NCI-H2029 (cell line): ENCODE measurements at places on chromosomes 1 and 21.
A peak's percentile ranks its signal among the peaks of the same experiment; 100 is the strongest.

- no peak for DNase-seq
These were observed 109.3 kb downstream of the KAZN start for GRCh38 chr1:14707531-14708445.

GRCh38 chr1:179151908-179152682, 70.2 kb downstream of the TOR3A start:
- no peak for DNase-seq

DNA sequence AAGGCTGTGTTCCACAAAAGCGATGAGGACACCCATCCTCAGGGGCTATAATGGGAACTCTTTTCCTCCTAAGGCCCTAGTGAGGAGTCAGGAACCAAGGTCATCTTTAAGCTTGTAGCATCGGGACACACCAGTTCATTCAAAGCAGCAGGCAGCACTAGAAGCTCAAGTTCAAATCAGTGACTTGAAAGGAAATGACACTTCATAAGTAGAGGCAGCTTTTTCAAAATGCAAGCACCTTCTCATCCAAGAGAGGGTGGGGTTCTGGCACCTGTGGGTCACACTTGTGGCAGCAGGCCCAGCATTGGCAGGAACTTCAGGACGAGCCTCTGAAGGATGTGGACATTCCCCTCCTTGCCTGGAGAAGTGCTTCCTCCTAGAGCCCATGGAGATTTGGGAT, 496.3 kb downstream of the KIF26B start:
- no peak for DNase-seq

DNA sequence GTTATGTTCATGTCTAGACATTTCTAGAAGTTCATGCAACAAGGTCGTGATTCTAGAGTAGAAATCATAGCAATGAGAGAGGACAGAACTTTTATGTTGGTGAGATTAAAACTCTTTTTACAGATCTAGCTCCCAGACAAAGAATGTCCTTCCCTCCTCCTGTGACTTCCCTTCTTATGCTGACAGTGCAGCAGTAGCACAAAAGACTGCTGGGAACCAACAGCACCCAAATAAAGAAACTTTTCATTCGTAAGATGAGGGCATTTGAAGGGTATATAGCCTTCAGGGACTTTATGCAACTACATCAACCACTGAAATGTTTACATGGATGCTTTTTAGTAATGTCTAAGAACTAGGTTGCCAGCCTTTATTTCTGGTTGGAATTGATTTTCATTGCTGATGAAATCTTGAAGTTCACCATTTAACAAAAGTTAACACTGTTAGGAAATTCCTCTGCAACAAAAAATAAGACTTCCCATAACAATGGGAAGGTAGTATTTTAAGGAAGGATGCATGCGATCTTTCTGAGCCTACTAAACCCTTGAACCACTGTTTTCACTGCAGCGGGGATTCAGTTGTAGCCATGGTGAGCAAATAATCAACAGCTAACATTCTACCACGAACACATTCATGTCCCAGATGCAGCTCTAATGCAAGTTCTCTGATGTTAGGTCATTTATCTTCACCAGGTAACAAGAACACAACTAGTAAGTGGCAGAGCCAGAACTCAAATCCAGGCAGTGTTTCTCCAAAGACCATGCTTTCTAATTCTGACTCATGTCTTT, 672.8 kb downstream of the PTPRC start:
- DNase-seq: no peak

- no peak for DNase-seq
These were observed 3.4 kb upstream of the LAMB3 start for GRCh38 chr1:209655411-209656231.

- DNase-seq: no peak
These were observed 498.2 kb upstream of the C1orf87 start for GRCh38 chr1:60571811-60572210.

- no peak for DNase-seq
These were observed 286.3 kb upstream of the C1orf105 start for GRCh38 chr1:172134087-172134731.

DNA sequence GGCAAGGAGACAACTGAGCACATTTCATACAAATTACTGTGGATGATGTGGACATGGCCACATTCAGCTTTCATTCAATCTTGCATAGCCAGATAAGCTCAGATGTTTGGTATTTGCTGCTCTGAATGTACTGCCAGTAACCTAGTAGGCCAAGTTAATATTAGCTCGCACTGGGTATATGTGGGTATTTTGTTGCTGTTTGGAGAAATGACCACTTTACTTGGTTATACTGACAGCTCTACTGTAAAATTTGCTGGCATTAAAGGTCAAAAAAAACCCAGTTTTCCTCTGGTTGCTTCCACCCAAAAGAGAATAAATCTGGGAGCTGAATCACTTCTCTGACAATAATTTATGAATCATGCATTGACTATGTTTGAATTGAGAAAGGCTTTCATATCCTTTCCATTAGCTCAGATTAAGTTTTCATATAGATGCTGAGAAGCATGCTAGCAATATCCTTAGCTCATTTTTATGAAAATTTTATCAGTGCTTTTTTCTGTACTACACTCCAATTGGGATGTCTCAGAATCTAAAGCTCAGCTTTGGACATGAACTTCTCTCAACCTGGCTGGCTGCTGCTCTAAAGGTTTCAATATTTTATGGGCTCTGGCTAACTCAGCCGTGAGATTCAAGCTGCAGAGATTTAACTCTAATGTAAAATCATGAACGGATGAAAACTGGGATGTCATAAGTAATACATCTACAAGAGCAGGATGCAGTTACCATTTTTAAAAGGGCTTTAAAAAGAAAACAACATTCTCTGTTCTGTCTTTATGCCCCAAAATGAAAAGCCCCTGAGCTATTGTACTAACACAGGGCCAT, 330.0 kb downstream of the BARHL2 start:
- no peak for DNase-seq

DNA sequence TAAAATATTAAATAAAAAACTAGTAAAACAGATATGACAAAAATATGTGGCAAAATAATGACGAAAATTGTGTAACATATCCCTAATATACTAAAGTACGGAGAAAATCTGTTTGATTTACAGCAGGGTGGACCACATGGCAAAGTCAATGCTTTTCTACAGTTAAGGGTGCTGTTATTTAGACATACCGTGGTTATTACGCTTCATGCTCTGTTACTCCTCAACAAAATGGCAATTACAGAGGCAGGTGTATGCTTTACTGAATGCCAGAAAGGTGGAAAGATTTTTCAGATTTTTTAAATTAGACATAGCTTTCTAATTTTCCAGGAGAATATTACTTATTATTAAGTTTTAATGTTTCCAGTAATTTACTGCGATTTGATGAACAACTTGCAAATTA, 343.9 kb upstream of the DPYD start:
- DNase-seq: no peak

DNA sequence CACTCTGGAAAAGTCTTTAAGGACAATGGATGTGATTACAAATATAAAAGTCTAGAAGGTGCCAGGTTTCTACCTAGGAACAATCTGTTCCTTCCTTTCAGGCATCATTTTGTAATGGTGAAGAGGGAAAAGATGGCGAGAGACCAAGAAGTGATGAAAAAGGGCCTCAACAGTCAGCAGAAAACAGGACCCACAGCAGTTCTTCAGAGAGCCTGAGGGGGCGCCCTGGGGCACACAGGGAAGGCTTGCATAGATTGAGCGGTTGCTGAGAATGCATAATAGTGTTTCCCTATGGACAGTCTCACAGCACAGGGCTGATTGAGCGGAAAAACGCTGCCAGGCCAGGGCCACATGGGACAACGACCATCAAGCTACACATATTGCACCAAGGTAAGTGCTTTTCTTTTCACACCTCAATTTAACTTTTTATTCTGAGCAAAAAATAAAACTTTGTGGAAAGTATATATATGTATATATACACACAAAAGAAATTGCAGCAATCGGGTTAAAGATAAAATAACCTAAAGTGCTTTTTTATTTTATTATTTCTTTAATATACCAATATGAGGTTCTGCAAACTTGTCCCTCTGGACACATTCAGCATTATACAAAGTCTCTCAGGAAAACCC, 3.1 kb upstream of the YRDC start:
- DNase-seq: peak; percentile 94

- no peak for DNase-seq
These were observed 11.6 kb downstream of the GJA5 start for GRCh38 chr1:147748676-147749350.

- DNase-seq: no peak
These were observed 381.4 kb downstream of the PLPP3 start for GRCh38 chr1:56197946-56198345.

GRCh38 chr1:30058970-30059369, 664.4 kb downstream of the MATN1 start:
- DNase-seq: no peak

DNA sequence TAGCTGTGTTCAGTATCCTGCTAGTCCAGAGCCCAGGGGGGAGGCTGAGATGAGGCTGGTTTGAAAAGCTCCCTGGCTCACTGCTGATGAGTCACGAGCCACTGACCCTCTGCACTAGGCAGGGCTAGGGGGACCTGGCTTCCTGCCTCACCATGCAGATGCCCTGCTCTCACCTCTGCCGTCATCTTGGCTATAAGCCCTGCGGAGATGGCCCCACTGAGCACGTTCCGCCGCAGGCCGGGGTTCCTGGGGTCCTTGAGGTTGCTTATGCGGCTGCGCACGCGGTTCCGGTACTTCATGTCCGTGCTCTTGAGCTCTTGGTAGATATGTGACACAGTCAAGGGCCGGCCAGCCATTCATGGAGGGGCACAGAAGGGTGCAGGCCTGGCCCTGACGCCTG, 24.1 kb upstream of the ZNF436 start:
- no peak for DNase-seq

DNA sequence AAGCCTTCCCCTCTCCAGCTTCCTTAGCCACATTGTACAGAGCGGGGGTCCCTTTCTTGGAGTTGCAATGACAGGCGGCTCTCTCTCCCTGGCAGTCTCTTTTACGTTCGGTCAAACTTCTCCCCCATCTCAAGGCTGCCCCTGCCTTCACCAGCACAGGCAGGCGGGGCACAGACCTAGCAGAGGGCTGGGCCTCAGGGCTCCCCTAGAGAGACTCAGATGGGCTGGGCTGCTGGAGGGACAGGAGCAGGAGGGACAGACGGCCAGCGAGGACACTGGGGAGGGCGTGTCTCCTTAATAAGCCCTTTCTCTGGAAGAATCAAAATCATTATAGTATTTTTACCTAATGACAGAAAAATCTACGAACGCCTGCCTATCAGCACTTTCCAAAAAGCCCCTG, 79.6 kb downstream of the CASZ1 start:
- DNase-seq: no peak

DNA sequence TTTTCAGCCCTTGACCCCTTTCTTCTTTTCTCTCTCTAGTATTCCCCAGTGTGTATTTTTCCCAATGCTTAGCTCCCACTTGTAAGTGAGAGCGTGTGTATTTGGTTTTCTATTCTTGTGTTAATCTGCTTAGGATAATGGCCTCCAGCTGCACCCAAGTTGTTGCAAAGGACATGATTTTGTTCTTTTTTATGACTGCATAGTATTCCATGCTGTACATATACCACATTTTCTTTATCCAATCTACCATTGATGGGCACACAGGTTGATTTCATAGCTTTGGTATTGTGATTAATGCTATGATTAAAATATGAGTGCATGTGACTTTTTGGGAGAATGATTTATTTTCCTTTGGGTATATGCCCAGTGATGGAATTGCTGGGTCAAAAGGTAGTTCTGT, 104.8 kb downstream of the PDE4B start:
- no peak for DNase-seq

DNA sequence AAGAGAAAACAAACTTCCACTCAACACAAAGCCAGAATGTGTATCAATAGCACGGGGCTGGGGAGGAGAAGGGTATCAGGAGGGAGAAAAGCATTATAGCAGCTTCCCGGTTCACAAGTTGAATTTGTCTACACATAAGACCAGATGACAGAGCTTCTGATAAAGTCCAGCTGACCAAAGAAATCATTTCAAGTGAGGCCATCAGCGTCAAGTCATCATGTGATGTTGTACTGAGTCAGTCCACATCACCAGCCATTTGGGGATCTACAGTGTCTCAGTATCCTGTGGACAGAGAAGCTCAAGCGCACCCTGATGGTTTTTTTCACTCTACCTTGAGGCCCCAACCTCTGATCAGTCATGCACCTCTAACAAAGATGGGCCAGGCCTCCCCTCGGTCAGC, 33.0 kb downstream of the SETD4 start:
- DNase-seq: no peak

GRCh38 chr1:78760858-78761257, 111.2 kb downstream of the IFI44 start:
- DNase-seq: no peak

GRCh38 chr1:212107481-212107880, 71.9 kb downstream of the DTL start:
- DNase-seq: no peak

GRCh38 chr1:174890024-174890423, 109.7 kb upstream of the CACYBP start:
- no peak for DNase-seq

DNA sequence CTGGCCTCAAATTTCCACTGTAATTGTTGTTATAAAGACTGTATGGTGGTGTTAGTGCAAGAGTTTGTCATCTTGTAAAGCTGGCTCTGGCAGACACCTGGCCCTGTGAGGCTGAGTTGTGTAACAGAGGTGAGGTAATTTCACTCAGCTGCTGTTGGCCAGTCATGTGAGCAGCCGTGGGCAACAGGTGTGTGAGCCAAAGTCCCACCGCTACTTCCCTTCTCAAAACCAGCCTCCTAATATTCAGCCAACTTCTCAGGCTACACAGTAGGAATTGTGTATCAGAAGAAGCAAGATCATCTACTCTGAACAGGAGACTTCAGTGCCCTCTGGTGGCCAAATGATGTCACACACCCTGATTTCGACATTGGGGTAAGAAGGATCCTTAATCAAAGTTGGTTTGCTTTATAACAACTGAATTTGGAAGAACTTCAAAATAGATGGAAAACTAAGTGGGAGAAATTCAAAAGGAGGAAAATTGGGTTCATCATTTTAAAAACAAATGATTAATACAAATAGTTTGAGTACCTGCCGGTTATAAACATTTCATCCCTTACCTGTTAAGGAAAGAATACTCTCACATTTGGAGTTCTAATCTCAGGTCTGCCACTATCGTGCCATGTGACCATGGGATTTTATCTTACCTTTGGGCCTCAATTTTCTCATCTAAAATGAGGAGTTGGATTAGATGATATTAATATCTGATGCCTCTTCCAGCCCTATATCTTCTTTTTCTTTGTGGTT, 2.6 kb upstream of the CREG1 start:
- DNase-seq: peak; percentile 71

- no peak for DNase-seq
These were observed 97.5 kb downstream of the SMYD2 start for GRCh38 chr1:214378492-214378891.

DNA sequence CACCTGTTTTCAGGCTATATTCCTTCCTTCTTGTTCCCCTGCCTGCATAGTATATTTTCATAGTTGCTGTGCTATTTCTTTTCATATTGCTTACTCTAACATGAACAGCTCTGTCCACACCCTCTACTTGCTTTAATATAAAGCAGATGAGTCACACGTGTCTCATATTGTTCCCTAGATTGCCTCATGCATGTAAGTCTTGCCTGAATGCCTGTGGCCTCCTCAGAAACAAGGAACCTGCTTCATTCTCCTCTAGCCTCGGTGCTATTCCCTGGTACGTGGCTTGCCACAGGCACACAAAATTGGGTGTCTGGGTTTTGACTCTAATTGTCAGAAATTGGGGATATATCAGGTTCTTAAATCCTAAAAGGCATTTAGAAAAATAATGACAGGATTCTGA, 16.5 kb upstream of the PKP1 start:
- no peak for DNase-seq
